ENCODE measurements at places on chromosomes 1 and 21. TPM values are rescaled to one million over a fixed set of nuclear protein-coding genes. Genes with fewer than 3 reads are reported as not detected.

Gene GUCA2A
- not detected for total RNA-seq

DNA sequence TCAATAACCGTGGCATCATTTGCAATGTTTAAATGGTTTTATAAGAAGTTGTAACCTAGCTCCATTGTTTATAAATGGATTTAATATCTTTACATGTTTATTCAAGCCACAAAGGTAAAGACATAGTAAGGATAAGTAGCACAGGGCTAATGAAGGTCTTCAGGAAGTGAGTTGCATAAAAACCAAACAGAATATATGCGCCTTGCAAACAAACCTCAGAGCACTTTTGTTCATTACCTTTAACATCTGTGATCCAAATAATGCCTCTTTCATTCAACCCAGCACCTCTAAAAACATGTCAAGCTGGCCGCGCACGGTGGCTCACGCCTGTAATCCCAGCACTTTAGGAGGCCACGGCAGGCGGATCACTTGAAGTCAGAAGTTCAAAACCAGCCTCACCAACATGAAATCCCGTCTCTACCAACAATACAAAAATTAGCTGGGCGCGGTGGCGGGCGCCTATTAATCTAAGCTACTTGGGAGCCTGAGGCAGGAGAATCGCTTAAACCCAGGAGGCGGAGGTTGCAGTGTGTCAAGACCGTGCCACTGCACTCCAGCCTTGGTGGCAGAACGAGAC, 25.3 kb downstream of the BRINP3 start:
- no peaks in the 10 kb centered on the region for H3K4me1 ChIP-seq
- no peaks in the 10 kb centered on the region for H3K36me3 ChIP-seq
- H3K4me3 ChIP-seq = no peak overlapping the region
- peak; percentile 59 for DNase-seq

DNA sequence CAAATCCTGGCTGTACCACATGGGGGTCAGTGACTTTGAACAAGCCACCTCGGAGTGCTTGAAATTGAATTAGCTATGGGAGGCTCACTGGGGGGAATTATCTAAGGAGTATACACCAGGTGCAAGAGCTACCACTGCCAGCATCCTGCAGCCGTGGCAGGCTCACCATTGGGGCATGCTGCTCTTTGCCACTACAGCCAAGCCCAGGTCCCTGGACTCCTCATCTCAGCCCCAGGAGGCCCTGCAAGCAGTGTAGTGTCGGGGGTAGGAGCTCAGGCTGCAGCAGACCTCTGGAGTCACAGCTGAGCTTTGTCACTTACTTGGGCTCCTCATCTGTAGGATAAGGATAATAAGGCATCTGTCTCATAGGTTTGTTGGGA, 35.3 kb downstream of the ACOT11 start:
- no peak overlapping the region for H3K4me3 ChIP-seq
- H3K27ac ChIP-seq = no peak overlapping the region
- DNase-seq = no peak
- H3K4me1 ChIP-seq = no peaks in the 10 kb centered on the region
- H3K36me3 ChIP-seq = no peaks in the 10 kb centered on the region
- H3K27me3 ChIP-seq = no peaks in the 10 kb centered on the region

- H3K27ac ChIP-seq = peak overlapping the region; percentile 45
- no peaks in the 10 kb centered on the region for H3K27me3 ChIP-seq
- DNase-seq = peak; percentile 87
- H3K4me3 ChIP-seq = no peak overlapping the region
- H3K36me3 ChIP-seq = no peaks in the 10 kb centered on the region
- peaks cover 6% of the 10 kb centered on the region for H3K4me1 ChIP-seq
Observed at GRCh38 chr1:94648225-94649007, 106.9 kb upstream of the F3 start.

Gene GPR52
- total RNA-seq = 3.4 TPM

GRCh38 chr1:164641353-164641730, 82.4 kb downstream of the PBX1 start:
- no peaks in the 10 kb centered on the region for H3K36me3 ChIP-seq
- DNase-seq = peak; percentile 56
- no peak overlapping the region for H3K4me3 ChIP-seq
- peaks cover 2% of the 10 kb centered on the region for H3K4me1 ChIP-seq
- H3K27me3 ChIP-seq = no peaks in the 10 kb centered on the region

DNA sequence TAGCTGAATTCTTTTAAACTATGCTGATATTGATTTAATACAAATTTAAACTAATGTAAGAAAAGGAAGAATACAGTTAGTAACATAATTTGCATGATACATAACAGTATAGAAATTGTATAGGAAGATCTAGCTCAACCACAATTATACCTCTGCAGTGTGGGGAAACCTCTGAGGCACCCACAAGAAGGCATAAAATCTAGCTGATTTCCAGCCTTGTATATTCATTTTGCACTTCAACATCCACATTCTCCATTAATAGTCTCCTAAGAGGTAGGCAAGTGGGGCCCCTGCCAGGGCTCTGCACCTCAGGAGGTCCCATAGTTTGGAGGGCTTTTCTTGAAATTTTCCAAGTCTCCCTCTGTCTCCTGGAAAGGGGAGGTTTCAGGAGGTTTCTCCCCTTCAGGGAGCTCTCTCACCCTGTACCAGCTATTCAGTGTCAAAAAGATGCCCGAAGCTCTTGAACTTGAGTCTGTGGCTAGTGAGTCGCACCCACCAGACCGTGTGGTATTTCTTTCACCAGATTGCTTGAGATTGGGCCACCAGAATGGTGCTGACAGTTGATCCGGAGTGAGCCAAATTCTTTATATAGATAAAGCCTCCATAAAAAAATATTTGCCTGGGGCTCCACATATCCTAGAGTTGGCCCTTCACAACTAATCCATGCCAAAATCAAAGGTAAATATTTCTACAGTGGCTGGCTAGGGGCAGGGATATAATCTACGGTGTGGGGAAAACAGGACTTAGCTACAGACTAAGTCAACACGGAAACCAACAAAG, 108.2 kb downstream of the TIAM1 start:
- DNase-seq = no peak
- H3K4me3 ChIP-seq = no peak overlapping the region
- H3K4me1 ChIP-seq = no peaks in the 10 kb centered on the region
- H3K36me3 ChIP-seq = no peaks in the 10 kb centered on the region

Gene EXTL1
- 1.3 TPM for total RNA-seq

DNA sequence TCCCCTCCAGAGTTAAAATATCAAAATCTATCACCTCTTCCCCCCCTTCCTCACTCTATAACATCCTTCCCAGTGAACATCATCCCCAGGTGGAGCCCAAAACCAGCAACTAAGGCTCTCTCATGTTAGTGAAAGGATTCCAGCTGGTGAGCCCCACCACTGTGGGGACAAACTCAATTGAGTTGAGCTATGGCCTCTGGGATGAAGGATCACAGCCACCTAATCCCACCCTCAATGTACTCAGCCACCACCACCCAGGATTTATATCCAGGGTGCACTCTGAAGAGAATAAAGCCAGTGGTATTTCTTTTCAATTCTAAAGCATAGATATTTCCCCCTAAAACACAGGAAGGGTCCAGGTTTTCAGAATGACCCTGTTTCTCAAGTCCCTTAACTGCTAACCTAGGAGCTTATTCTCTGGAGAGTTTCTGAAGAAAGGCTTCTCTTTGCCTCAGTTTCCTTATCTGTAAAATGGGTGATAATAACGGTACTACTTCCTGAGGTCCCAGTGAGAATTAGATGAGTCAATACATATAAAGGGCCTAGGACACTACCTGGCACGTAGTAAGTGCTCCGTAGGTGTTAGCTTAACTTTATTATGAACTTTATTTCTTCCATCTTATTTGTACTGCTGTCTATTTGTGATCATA, 15.6 kb upstream of the BOLA1 start:
- H3K4me3 ChIP-seq = no peak overlapping the region
- no peak for DNase-seq
- peaks cover 2% of the 10 kb centered on the region for H3K27me3 ChIP-seq
- H3K27ac ChIP-seq = no peak overlapping the region
- no peaks in the 10 kb centered on the region for H3K4me1 ChIP-seq

GRCh38 chr1:18597160-18598042, 33.2 kb upstream of the PAX7 start:
- DNase-seq = peak; percentile 86
- no peaks in the 10 kb centered on the region for H3K27me3 ChIP-seq
- H3K36me3 ChIP-seq = no peaks in the 10 kb centered on the region
- H3K27ac ChIP-seq = no peak overlapping the region
- H3K4me3 ChIP-seq = no peak overlapping the region

GRCh38 chr1:42334240-42335049, 590 bp downstream of the FOXJ3 start:
- H3K27me3 ChIP-seq = no peaks in the 10 kb centered on the region
- H3K4me3 ChIP-seq = peak overlapping the region; percentile 79
- peak overlapping the region; percentile 68 for H3K27ac ChIP-seq
- no peaks in the 10 kb centered on the region for H3K36me3 ChIP-seq
- DNase-seq = peak; percentile 62

DNA sequence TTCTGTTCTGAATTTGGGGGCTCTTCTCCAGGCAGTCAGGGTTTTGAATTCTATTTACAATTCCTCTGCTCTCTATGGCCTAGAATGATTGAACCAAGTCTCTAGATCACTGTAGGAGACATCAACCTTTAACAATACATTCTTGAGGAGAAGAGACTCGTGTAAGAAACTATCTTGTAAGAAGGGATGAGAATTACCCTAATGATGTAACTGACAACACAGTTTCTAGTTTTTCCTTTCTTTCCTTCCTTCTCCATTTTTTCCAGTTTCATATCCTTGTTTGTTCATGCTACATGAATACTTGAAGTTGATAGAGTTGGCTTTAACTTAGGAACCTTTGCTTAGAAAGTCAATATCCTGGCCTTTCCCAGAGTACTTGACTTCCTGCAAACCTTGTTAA, 1.3 kb upstream of the ATP1A1 start:
- H3K4me1 ChIP-seq = no peaks in the 10 kb centered on the region
- no peaks in the 10 kb centered on the region for H3K27me3 ChIP-seq
- no peaks in the 10 kb centered on the region for H3K36me3 ChIP-seq
- no peak for DNase-seq
- no peak overlapping the region for H3K27ac ChIP-seq

DNA sequence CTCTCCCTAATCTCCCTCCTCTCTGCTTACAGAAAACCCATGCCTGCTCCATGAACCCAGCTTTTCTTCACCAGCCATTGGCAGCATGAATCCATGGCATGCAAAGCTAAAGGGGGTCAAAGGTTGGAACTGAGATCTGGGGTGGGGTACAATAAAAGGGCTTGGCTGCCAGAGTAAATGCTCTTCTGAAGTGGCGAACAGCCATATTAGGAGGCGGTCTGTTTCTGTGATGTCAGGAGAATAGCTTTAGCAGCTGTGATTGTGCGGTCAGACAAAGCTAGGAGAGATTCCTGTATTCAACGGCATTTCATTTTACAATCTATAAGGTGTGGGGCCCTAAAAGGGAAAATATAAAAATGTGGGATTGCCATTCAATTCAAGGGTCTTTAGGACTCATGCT, 71.7 kb upstream of the TMPRSS2 start:
- no peaks in the 10 kb centered on the region for H3K36me3 ChIP-seq
- no peaks in the 10 kb centered on the region for H3K4me1 ChIP-seq
- H3K27me3 ChIP-seq = no peaks in the 10 kb centered on the region
- no peak for DNase-seq
- no peak overlapping the region for H3K4me3 ChIP-seq

Gene DNASE2B
- not detected for total RNA-seq

Gene AQP10
- not detected for total RNA-seq

Gene ZMPSTE24
- total RNA-seq = 51.1 TPM

- no peaks in the 10 kb centered on the region for H3K27me3 ChIP-seq
- DNase-seq = no peak
- H3K4me1 ChIP-seq = no peaks in the 10 kb centered on the region
- no peak overlapping the region for H3K4me3 ChIP-seq
- no peaks in the 10 kb centered on the region for H3K36me3 ChIP-seq
Observed at GRCh38 chr1:24222008-24222605, 35.0 kb upstream of the IFNLR1 start.

GRCh38 chr1:6732942-6733341, 31.3 kb upstream of the DNAJC11 start:
- no peak overlapping the region for H3K27ac ChIP-seq
- H3K4me3 ChIP-seq = no peak overlapping the region
- H3K27me3 ChIP-seq = no peaks in the 10 kb centered on the region
- no peaks in the 10 kb centered on the region for H3K36me3 ChIP-seq

DNA sequence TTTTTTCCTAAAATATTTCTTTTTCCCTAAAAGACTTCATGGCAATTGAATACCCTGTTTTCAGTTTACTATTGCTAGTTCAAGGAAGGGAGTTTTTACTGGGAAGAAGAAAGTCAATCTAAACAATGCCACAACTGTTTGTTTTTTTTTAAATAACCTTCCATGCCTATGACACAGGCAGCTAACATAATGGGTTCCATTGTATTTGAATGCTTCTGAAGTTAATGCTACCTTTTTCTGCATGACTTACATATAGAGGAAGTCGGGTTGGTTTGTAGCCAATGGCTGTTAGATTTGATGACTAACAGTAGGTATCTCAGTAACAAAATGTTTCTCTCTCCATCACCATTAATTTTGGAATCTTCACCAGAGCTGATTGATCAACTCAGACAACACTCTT, 134.0 kb downstream of the KIF26B start:
- no peaks in the 10 kb centered on the region for H3K4me1 ChIP-seq
- no peak overlapping the region for H3K4me3 ChIP-seq
- DNase-seq = no peak
- H3K27ac ChIP-seq = no peak overlapping the region

GRCh38 chr1:12456979-12457378, 161.0 kb downstream of the DHRS3 start:
- H3K36me3 ChIP-seq = no peaks in the 10 kb centered on the region
- DNase-seq = no peak
- no peaks in the 10 kb centered on the region for H3K27me3 ChIP-seq
- H3K27ac ChIP-seq = peak overlapping the region; percentile 57
- peaks cover 29% of the 10 kb centered on the region for H3K4me1 ChIP-seq

DNA sequence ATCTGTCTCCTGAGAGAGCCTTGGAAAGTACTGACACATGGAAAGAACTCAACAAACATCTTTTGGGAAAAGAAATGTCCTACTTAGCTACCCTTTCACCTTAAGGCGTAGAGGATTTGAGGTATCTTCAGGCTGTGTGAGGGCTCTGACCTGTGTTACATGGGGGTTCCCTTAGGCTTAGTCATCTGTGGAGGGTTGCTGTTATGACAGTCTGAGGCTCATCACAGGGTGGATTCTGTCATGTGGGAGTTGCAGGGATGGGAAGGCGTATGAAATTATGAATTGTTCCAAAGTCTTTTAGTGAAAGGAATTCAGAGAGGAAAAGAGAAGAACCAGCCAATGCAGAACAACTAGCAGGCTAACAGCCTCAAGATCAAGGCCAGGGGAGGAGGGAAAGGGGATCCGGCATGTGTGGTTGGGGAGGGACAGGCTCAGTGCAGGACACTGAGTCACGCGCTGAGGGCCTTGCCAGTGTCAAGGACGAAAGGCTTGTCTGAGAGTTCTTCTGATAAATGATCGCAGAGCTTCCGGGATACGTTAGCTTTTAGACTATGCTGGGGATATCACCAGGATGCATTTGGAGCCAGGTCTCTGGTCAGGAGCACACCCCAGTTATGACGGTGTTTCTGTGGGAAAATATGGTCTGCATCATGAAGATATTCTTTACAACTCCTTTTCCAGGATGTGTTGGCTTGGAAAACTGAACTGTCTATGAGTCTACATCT, 24.6 kb upstream of the PLA2G2C start:
- no peaks in the 10 kb centered on the region for H3K27me3 ChIP-seq
- H3K27ac ChIP-seq = no peak overlapping the region
- no peak for DNase-seq
- no peak overlapping the region for H3K4me3 ChIP-seq
- no peaks in the 10 kb centered on the region for H3K4me1 ChIP-seq

Gene FAM151A
- total RNA-seq = not detected

Measured in aorta (tissue), 5 donors.